ENCODE measurements at places on chromosomes 5 and 9. TPM values are rescaled to one million over a fixed set of nuclear protein-coding genes. Genes with fewer than 3 reads are reported as not detected.

The NINJ1 gene
- 2.9 TPM for total RNA-seq

GRCh38 chr9:13588151-13589033 is 308.9 kb upstream of the MPDZ start:
- DNase-seq: no peak

DNA sequence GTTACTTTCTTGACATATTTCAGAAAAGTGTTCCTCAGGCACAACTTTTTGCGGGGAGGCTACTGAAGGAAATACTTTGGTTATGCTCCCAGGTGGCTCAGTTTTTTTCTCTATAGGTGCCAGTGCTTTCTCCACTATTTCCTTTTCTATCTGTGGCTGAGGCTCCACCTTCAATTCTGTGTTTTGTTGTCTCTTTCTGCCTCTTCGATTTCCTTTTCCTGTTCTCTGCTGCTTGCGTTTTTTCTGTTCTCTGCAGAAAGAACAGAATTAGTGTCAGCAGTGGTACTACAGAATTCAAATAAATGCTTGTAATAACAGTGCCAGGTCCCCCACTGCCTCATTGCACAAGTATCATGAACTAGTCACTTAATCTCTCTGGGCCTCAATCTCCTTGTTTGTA is 7.0 kb downstream of the HEMGN start:
- DNase-seq: no peak

DNA sequence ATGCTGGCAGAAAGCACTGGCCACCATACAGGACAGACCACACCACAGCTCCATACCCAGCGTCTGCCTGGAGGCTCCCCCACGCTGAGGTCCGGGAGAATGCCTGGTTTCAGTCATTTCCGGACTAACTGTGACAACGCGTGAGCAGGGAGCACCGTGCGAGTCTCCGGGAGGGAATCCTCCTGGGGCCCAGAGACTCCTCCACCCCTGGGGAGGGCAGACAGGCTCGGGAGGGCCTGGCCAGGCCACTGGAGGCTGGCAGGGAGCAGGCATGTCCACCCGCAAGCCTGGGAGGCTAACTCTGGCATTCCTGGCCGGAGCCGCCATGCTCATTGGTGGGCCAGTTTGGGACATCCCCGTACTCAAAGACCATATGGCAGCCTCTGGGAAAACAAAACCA is 6.5 kb downstream of the BRD3OS start:
- no peak for DNase-seq

DNA sequence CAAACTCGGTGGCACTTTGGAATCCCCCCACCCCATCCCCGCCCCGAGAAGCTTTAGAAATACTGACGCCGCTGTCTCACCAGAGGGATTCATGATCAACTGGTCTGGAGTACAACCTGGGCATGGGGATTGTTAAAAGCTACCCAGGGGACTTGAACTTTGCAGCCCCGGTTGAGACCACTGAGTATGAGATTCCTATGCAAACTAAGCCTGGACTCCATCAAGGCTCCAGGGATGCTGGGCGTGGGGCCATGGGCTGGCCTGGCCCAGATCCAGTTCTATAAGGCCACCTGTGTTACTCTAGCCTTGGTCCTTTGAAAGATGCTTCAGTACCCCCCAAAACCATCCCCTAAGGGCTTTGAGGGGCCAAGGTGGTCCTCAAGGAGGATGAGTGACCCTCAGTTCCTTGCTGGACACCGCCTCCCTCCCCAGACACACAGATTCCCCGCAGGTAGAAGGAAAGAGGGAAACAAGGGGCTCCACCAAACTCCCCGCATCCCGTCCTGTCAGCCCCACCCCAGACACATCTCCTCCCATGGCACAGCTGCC is 68.5 kb downstream of the MRPL36 start:
- DNase-seq: no peak

GRCh38 chr9:128216781-128217553 is 13.8 kb downstream of the DNM1 start:
- DNase-seq: no peak

GRCh38 chr9:113548221-113549041 is 84.9 kb downstream of the RGS3 start:
- DNase-seq: no peak

DNA sequence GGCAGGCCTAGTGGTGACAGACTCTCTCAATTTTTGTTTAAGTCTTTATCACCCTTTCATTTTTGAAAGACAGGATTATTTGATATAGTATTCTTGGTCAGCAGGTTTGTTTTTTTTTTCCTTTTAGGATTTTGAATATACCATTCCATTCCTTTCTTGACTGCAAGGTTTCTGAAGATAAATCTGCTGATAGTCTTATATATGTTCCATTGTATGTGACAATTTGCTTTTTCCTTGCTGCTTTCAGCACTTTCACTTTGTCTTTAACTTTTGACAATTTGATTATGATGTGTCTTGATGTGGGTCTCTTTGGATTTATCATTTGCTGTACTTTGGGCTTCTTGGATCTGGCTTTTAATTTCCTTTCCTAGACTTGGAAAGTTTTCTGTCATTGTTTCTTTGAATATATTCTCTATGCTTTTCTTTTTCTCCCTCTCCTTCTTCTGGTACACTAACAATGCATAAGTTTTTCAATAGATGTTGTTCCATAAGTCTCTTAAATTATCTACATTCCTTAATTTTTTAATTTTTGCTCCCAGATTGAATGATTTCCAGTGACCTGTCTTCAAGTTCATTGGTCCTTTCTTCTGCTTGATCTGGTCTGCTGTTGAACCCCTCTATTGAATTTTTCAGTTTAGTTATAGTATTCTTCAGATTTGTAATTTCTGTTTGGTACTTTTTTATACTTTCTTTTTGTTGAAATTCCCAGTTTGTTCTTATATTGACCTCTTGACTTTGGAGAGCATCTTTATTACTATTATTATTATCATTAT is 14.6 kb upstream of the FBXW2 start:
- no peak for DNase-seq

DNA sequence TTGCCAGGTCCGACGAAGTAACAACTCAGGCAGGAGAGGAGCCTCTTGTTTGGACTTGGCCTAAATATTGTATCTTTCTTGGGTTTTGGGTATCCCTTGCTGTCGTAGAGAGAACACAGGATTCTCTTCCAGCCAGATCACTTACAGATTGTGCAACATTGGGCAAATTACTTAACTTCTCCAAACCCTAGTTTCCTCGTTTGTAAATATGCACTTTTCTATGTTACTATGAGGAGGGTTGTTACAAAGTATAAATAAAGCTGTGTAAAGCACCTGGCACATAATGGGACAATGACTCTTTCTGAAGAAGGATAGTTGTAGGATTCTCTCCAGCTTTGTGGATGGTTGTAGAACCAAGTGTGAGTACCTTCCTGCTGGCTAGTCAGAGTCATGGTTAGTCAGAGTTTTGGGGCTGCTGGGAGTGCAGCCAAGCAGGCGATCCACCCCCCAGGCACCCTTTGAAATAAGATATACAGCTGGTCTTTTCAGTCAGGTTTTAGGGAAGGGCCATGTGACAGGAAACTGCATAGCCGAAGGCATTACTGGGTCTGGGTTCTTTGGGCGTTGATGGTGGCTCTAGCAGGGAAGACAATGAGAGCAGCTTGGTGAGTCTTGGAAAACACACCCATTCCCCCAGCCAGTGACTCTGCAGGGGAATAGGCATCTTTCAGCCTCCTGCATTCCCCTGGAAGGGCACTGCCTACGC is 49.9 kb upstream of the GDNF start:
- DNase-seq: no peak

Measured in frontal cortex (tissue), 4 donors.